ENCODE measurements at places on chromosomes 16 and 17.
A peak's percentile ranks its signal among the peaks of the same experiment; 100 is the strongest.

GRCh38 chr17:32519228-32520103 lies 32.7 kb downstream of the CDK5R1 start:
- peak; percentile 62 for DNase-seq

- peak; percentile 30 for DNase-seq
These were observed 46.4 kb downstream of the STAT5A start for GRCh38 chr17:42334677-42335076.

DNA sequence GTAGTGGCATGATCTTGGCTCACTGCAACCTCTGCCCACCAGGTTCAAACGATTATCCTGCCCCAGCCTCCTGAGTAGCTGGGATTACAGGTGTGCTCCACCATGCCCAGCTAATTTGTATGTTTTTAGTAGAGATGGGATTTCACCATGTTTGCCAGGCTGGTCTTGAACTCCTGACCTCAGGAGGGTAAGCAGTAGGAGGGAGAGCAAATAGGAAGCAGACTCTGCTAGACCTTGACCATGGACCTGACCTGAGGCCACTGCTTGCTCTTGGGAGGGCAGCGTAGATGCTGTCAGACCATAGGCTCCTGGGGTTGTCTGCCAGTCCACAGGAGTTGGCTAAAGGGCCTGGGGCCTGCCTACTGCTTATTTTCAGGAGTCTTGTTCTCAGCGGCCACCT lies 28.6 kb downstream of the AKAP1 start:
- no peak for DNase-seq

DNA sequence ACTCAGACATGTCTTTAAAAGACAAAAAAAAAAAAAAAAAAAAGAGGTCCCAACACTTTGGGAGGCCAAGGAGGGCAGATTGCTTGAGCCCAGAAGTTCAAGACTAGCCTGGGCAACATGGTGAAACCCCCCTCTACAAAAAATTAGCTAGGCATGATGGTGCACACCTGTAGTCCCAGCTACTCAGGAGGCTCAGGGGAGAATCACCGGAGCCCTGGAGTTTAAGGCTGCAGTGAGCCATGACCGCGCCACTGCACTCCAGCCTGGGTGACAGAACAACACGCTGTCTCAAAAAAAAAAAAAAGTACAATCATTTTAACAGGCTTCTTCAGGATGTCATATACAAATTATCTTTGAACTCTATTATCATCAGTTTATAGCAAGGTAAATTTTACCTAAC lies 22.0 kb downstream of the C16orf87 start:
- no peak for DNase-seq

DNA sequence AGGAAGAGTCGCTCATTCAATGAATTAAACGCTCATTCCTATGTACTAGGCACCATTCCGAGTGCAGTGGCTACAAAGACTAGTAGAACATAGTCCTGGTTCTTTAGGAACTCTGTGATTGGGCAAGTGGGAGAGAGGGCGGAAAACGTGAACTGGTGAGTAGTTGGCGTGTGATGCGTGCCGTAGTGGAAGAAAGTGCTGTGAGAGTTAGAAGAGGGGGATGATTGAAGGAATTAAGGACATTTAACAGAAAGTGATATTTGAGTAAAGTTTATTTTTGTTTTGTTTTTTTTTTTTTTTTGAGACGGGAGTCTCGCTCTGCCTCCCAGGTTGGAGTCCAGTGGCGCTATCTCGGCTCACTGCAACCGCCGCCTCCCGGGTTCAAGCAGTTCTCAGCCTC lies 7.9 kb upstream of the SLFN14 start:
- DNase-seq = peak; percentile 65
